ENCODE measurements at places on chromosomes 13 and 19.

GRCh38 chr19:3094601-3095440 lies 659 bp downstream of the GNA11 start:
- DNase-seq = peak; percentile 28

- DNase-seq = peak; percentile 87
These were observed 22.6 kb downstream of the FBXL12 start for GRCh38 chr19:9796113-9796773.

DNA sequence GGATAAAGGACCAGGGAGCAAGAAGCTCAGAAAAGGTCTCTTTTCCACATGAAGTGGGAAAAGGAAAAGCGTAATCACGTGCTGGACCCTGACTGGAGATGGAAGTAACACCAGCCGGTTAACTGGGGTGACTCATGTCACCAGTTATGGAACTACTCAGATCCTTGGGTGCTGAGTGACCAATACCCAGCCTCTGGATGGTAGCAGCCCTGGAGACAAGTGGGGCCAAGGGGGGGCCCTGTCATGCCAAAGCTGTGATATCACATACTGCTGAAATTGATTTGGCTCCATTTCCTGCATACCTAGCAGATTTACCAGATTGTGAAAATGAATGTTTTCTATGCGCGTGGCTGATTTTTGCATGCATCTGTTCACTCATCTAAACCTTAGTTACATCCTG lies 158.9 kb downstream of the ZIC5 start:
- DNase-seq = no peak

- no peak for DNase-seq
These were observed 304.8 kb upstream of the MAB21L1 start for GRCh38 chr13:35781036-35782000.

- DNase-seq = no peak
These were observed 283.0 kb downstream of the SHISA2 start for GRCh38 chr13:25768838-25769237.

DNA sequence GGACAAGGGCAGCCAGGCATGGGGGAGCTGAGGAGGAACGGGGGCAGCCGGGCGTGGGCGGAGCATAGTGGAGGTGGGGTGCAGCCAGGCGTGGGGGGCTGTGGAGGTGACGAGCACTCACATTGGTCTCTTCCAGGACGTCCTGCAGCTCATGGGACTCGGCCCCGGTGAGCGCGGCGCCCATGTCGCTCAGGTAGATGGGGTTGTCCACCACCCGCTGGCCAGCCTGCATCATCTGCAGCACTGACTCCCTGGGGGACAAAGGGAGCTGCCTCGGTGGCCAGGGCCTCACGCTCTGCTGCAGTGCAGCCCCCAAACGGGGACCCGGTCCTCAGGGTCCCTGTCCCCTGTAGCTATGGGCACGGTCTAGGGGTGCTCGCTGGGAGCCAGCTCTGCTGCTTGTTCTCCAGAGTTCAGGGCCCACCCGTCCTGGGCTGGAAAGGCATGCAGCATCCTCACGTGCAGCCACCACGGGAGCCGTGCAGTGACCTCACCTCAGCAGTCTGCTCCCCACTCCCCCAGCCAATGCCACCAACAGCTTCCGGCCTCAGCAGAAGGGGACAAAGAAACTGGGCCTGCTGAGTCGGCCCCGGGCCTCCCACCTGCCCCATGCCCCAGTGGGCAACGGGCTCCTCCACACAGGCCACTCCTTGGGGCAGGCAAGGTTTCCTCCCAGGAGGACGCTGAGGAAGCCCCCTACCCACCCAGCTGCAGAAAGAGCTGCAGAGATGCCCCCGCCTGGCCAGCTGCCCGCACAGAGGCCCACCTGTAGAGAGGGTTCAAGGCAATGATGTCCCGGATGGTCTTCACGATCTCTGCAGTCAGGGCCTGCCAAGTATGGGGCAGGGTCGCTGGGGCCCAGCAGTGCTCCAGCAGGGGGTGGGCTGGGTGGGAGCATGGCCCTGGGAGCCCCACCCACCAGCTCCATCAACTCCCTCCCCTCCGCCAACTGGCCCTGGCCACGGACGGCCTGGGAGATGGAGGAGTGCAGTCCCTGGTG lies 12.1 kb downstream of the LONP1 start:
- DNase-seq = no peak

DNA sequence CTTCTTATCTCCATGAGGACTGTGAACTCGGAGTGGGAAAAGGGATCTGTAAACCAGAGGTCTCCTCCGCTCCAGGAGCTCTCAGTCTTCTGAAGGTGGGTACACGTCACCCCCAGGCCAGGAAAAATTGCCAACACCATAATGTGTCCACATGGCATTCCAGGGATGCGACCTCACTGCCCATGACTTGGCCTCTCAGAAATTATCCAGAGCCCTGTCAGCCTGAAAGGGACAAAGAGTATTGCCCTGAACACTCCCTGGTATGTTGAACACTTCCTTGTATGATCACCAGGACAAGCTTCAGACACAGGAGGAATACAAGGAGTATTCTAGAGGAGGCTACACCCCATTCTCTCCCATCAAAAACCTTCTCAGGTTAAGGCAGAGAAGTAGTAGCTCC lies 81.0 kb upstream of the SLC7A1 start:
- no peak for DNase-seq

- peak; percentile 68 for DNase-seq
These were observed 1.3 kb upstream of the LRCH1 start for GRCh38 chr13:46551410-46552302.

DNA sequence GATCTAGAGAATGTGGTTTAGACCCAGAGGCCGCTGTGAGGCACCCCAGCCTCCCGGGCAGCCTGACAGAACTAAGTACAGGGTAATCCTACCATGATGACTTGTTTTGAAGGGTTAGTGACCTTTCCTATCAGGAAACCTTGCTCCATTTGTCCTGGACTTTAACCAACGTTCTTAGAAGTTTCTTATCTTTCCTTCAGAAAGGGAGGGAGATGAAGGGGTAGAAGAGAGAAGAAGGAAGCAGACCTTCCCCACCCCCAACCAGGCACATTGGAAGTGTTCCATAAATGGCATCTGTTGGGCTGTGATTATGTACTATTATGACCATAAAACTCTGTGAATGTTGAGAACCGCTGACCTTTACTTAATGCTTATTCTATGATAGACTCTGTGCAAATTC lies 184.2 kb downstream of the OXGR1 start:
- no peak for DNase-seq

DNA sequence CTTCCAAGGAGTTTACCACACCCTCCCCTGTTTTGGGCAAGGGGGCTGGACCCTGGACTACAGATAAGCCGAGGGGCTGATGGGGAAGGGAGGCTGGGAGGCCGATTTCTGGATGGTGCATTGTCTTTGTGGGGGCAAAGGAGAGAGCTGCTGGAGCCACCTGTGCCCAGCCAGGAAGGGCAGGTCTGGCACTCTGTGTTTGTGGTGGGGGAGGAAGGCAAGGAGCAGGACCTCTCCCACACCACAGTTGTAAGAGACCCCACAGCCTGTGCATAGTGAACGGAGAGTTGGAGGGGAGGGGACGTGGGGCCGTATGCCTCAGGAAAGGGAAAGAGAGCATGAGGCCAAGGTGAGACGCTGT lies 16.0 kb upstream of the PRR19 start:
- no peak for DNase-seq

GRCh38 chr13:29573190-29573589 lies 22.3 kb downstream of the SLC7A1 start:
- no peak for DNase-seq

GRCh38 chr13:46687810-46688209 lies 109.2 kb downstream of the ESD start:
- DNase-seq = no peak

DNA sequence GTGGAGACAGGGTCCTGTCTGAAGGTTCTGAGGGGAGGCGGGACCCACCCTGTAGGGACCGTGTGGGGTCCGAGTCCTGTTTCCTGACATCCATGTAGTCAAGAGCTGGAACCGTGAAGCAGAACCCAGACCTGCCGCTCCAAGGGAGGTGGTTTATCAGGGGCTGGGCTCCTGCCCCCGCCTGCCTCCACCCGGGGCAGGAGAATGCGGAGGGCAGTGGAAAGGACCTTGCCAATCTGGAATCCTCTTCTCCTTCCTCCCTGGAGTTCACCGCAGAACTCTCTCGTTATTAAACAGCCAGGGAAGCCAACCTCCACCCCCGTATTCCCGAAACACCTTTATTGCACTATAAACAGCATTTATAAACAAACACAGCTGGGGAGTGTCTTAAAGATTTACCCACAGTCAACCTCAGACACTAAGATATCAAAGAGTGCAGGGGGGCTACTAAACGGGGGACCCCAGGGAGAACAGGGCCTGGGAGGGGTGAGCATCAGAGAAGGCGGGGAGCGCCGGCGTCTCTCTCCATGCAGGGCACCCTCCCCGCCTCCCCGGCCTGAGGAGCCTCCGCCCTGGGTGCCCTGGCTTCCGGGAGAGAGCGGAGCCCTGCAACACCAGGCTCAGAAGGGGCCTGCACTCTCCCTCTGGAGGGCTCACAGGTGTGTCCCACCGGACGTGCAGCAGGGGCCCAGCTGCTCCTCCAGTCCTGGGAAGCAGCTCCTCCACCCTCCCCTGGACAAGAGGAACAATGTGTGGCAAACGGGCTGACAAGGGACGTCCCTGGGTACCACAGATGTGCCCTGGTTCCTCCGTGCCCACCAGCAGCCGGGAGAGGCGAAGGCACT lies 3.6 kb downstream of the C2CD4C start:
- no peak for DNase-seq

DNA sequence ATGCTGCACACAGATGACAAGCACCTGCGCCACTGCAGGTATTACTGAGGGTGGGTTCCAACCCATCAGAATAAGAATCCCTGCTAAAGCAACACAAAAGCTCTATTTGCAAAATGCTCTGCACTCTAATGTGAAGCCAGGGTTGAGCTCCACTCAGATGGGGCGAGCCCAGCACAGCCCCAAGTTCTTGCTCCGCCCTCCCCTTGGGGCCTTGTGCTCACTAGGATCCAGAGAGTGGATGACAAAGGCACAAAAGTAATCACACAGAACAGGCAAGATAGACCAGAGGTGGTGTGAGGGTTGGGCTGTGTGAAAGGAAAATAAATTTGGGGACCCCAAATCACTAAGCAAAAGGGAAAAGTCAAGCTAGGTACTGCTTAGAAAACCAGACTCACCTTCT lies 8.2 kb upstream of the ZNF611 start:
- no peak for DNase-seq

GRCh38 chr19:39208175-39208795 lies 4.2 kb upstream of the SYCN start:
- no peak for DNase-seq

DNA sequence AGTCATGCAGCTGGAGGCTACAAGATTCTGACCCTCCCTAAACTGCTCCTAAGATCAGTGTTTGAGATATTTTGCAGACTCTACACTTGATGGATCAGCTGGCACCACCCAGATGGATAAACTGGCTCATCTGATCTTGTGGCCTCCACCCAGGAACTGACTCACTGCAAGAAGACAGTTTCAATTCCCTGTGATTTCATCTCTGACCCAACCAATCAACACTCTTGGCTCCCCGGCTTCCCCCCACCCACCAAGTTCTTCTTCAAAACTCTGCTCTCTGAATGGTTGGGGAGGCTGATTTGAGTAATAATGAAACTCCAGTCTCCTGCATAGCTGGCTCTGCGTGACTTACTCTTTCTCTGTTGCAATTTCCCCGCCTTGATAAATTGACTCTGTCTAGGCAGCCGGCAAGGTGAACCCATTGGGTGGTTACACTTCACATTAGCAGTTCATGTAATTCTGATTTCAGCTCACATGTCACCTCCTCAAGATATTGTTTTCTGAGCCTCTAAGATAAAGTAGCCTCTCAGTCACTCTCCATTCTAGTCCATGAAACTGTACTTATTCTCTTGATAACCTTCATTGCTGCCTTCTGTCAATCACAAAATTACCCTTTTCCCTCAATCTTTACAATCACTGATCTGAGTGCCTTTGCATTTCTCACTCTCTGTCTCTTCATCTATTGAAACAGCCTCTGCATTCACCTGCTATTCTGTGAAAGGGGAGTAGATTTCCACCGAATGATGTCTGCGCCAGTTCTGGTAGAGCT lies 9.9 kb upstream of the FPR3 start:
- peak; percentile 51 for DNase-seq

DNA sequence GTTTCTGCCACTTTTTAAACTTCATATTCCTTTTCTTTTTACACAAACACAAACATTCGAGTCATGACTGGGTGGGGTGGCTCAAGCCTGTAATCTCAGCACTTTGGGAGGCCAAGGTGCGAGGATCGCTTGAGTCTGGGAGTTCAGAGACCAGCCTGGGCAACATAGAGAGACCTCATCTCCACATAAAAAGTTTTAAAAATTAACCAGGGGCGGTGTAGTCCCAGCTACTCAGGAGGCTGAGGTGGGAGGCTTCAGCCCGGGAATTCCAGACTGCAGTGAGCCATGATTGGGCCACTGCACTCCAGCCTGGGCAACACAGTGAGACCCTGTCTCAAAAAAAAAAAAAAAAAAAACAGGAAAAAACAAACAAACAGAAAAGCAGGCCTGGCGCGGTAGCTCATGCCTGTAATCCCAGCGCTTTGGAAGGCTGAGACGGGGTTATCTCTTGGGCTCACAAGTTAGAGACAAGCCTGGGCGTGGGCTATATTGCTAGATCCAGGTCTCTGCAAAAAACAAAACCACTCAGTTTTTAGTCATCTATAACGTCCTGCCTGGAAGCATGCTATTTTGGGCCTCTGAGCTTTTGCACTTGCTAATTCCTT lies 583 bp upstream of the BAX start:
- DNase-seq = no peak

GRCh38 chr13:108249150-108249549 lies 20.4 kb upstream of the TNFSF13B start:
- no peak for DNase-seq

DNA sequence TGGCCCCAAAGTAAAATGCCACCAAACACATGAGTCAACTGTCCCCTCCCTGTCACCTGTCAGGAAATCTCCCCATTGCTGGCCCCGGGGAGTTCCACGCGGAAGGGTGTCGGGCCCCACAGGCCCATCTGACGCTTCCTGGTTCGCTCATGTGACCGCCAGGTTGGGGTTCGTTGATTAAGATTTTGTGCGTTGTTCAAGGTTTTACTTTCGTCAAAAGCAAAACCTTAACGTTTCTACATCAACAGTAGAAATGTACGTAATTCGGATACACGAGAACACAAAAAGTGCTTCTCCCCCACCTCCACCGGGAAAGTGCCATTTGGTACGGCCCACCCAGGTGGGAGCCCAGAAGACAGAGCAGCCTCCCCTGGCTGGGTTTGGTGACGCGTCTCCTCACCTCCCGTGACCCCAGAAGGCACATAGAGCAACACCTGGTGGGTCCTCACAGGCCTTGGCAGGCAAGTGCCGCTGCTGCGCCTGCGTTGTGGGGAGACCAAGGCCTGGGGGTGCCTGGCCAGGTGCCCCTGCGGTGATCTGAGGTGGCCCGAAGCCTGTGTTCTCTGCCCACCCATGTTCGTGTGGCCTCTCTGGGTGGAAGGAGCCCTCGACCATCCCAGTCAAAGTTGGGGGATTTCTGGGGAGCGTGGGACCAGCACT lies 161.6 kb downstream of the KDM4B start:
- peak; percentile 24 for DNase-seq

- DNase-seq = no peak
These were observed 245.7 kb downstream of the DNAJC15 start for GRCh38 chr13:43269037-43269481.

DNA sequence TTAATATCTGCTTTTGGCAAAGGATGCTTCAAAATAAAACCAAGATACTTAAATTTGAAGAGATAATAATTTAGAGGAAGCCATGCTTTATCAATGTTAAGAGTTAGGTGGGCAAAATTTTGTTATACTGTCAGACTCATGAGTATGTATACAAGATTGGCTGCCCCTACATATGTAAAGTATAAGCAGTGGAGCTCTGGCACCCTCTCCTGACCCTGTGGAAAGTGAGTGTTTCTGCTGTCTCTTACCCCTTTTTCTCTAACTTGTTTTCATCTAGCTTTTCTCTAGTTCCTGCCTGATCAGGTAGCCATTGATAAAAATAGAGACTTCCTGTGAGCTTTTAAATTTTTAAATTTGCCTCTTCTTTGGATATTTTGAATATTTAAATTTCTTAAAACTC lies 710.9 kb upstream of the SPRY2 start:
- no peak for DNase-seq
